ENCODE measurements at places on chromosomes 3 and 15.

DNA sequence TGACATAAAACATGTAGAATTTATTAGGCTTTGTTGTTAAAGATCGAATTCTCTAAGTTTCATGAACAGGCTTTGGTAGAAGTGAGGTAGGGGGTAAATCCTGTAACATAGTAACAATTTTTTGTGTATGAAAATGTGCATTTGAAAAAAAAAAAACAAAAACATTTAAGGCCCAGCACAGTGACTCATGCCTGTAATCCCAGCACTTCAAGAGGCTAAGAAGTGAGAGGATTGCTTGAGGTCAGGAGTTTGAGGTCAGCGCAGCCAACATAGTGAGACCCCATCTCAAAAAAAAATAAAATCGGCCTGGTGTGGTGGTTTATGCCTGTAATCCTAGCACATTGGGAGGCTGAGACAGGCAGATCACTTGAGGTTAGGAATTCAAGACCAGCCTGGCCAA is 26.8 kb upstream of the PPP4R2 start:
- DNase-seq, result peak; percentile 27

DNA sequence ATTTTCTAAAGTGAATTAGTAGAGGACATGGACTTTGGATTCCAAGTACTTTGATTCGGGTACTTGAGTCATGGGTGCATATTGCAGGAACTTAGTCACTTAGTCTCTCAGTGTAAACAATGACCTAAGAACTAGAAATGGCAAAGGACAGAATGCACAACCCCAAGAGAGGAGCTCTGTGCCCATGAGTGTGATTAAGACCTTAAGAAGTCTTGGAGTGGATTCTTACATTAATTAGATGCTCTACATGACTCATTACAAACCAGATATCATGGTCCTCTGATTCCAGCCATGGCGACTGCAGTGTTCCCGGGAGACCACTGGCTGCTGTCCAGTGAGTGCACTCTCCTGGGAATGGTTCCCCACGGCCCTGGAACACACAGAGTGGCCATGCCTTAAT is 251.5 kb downstream of the GABRG3 start:
- peak; percentile 54 for DNase-seq

DNA sequence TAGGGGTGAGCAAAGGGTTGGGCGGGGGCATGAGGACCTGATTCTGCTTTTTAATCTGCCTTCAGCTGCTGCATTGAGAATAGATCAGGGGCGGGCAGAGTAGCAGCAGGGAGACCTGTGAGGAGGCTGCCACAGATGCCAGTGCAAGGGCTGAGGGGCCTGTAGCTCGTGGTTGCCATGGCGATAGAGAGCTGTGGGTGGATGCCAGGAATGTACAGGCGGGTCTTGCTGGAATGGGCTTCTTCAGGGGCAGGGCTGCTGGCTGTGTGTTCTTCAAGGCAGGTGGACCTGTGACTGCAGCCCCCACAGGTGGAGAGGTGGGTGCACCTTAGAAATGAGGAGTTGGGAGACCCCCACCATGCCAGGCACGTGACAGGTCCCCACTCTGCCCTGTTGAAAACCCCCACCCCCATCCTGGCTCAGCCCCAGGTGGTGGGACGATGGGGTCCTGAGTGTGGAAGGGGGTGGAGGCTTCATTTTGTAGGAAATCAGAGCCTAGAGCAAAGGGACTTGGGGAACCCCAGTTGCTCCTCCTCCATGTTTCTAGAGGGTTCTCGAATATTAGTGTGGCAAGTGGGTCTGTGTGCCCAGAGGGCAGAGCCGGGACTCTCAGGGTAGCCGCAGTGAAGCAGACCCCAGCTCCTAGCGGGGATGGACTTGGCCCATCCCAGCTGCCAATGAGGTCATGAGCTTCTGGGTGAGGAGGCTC is 38.3 kb downstream of the SLC6A6 start:
- DNase-seq, result no peak

DNA sequence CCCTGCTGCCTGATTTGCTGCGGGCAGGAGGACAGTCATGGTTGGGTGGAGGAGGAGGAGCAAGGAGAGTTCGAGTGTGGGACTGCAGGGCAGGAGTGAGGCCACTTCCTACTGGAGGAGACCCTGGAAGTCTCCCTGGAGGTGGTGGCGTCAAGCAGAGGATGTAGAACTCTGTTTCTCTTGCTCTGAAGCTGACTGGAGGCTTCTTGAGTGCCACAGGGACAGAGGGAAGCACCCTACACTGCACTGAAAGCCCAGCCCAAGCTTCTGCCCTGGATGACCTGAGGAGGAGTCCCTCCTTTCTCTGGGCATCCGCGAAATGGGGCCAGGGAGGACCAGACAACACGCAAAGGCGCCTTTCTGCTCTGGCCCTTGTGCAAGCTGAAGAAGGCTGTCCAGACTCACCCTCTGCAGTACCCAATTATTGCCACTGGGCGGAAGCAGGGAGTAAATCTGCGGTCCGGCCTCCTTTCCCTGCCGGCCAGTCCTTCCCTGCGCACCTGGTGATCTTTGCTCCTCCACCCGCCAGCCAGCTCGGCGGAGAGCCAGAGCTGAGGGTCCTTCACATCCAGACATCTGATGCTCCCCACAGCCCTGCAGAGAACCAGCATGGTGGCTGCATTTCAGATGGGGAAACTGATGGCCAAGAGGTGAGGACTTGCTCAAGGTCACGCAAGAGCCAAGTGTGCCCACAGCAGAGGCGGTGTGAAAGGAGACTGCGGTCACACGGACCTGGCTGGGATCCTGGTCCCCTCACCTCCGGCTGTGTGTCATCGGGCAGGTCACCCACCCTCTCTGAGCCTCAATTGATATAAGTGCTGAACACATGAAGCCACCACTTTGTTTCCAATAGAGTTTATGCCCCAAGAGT is 207.1 kb downstream of the TBC1D2B start:
- peak; percentile 60 for DNase-seq
